ENCODE measurements at places on chromosomes 3 and 15.

GRCh38 chr3:197353001-197353866 is 54.8 kb upstream of the DLG1 start:
- DNase-seq: no peak

- no peak for DNase-seq
Observed at GRCh38 chr15:100570275-100570674, 31.7 kb downstream of the LINS1 start.

GRCh38 chr3:37024092-37024491 is 30.8 kb downstream of the MLH1 start:
- peak; percentile 1 for DNase-seq

GRCh38 chr3:168044049-168044448 is 51.7 kb downstream of the GOLIM4 start:
- no peak for DNase-seq

GRCh38 chr3:71389911-71390573 is 193.5 kb downstream of the FOXP1 start:
- DNase-seq: peak; percentile 49

DNA sequence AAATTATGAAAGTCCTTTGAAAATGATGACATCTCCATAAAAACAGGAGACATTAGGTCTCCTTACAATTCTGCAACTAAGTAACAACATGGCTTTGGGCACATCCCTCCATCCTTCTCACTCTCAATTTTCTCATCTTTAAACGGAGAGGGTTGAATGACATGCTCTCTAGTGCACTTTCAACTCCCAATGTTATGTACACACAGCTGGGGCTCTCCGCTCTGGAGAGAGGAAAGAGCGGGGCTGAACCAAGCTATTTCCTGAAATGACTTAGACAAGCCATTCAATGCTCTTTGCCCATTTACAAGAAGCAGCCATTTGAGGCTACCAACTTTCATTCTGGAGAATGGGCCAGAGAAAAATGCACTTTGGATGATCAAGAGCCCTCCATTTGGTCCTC is 144.2 kb upstream of the BNIP2 start:
- DNase-seq: peak; percentile 77

DNA sequence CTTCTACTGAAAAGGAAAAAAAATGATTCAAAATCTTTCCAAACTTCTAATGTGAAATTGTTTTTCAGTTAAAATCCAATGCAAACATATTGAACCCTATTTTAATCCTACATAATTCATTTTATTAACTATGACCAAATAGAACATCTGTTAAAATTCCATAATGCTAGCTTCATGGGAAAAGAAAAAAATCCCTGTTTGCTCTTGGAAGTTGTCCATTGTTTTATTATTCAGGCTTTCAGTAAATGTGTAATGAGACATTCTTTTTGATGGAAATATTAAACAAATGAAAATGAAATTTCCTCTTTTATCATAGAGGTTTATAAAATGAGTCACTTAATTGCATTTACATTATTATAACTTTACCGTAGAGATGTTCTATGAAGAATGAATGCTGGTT is 49.5 kb downstream of the SLC25A26 start:
- DNase-seq: no peak

DNA sequence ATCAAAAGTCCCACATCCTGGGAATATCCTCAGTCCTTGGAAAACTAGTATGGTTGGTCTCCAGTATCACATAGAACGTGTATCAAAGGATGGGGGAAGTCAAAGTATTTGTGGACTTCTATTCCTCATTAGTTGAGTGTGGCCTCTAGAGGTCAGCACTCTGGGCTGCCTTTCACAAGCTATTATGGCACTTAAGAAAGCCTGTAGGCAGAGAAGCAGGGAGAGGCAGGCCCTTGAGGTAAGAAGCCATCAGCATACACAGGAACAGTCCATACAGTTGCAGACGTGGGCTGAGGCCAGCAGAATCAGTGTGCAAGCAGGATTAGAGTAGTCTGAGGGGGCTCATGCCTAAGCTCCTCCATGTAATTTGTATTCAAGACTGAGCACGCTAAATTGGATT is 341.7 kb downstream of the CLSTN2 start:
- DNase-seq: peak; percentile 49

- DNase-seq: no peak
Observed at GRCh38 chr3:155603302-155603701, 141.6 kb downstream of the PLCH1 start.

GRCh38 chr3:149487598-149488197 is 13.2 kb downstream of the TM4SF4 start:
- DNase-seq: peak; percentile 53

DNA sequence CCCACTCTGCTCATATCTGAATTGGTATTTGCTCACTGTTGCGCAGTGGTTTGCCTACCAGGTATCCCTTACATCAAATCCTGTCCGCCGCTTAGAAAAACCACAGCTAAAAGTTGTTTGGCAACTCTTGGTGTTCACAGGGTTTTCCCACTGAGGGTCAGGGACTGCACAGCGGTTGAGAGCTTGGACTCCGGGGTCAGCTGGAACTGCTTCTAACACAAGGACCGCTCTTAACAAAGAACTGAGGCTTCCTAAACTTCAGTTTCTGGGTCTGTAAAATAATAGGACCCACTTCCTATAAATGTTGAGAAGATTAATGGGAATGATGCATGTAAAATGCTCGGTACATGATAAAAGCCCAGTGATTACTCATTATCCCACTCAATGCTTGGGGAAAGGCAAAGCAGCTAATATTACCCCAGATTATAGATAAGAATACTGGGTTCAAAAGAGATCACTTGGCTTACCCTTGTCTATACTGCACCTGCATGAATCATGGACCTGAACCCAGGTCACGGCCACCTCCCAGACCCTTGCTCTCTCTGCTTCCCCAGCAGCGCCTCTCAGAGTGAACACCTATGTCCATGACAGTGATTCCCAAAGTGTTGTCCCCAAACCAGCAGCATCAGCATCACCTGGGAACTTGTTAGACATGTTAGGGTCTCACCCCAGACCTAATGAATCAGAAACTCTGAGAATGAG is 36.1 kb downstream of the LIPC start:
- peak; percentile 59 for DNase-seq

GRCh38 chr15:80105595-80105994 is 46.1 kb downstream of the ZFAND6 start:
- DNase-seq: no peak

DNA sequence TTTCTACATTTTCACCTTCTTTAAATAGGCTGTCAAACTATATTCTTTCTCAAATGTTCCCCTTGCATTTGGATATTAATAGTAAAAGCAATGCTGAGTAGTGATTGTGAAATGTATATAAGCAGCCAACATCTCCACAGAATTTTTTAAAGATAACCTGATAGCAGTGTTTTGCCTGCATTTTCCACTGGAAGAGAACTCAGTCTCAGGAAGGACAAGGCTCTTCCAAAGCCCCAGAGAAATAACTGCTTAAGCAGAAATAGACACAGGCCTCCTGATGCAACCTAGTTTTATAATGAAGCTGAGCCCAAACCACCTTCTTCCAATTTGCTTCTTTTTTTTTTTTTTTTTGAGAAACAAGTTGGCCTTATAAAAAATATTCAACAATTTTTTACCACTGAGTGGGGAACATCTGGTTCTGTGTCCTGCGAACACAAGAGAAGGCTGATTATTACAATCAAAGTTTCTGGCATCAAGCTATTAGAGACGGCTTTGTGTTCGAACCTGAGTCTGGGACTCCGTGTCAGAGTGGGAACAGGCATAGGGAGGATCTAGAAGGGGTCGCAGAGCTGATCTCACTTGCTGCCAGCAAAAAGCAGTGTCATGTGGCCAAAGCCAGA is 332.5 kb upstream of the TBL1XR1 start:
- DNase-seq: no peak

DNA sequence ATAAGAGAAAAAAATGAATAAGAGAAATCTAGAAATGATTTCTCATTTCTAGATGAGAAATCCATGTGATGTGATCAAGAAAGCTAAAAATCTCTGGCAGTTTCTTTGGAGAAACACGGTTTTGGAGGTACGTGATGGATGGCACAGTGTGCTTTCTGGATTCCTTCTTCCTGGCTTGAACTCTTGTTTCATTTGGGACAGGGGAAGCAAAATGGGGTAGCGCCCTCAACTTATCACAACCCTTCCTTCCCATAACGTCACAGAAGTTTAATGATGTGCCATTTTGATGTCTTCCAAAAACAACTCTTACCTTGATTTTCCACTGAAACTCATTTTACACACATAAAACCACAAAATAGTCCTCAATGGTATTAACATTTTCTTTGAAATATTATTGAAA is 1037.3 kb downstream of the ROBO2 start:
- no peak for DNase-seq

DNA sequence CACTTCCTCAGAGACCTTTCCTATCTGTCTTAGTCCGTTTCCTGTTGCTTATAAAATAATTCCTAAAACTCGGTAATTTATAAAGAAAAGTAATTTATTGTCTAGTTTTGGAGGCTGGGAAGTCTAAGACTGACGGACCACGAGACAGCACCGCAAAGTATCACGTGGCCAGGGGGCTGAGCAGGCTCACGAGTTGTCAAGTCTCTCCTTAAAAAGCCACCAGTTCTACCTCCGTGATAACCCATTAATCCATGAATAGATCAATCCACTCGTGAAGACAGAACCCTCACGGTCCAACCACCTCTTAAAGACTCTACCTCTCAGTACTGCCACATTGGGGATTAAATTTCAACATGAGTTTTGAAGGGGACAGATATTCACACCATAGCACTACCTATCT is 821 bp downstream of the LINS1 start:
- peak; percentile 6 for DNase-seq

GRCh38 chr3:129593595-129594339 is 12.7 kb downstream of the PLXND1 start:
- peak; percentile 96 for DNase-seq

- DNase-seq: peak; percentile 9
Observed at GRCh38 chr15:79769069-79769481, 127.7 kb downstream of the MTHFS start.

GRCh38 chr15:35141743-35142471 is 56.8 kb upstream of the NANOGP8 start:
- DNase-seq: no peak

DNA sequence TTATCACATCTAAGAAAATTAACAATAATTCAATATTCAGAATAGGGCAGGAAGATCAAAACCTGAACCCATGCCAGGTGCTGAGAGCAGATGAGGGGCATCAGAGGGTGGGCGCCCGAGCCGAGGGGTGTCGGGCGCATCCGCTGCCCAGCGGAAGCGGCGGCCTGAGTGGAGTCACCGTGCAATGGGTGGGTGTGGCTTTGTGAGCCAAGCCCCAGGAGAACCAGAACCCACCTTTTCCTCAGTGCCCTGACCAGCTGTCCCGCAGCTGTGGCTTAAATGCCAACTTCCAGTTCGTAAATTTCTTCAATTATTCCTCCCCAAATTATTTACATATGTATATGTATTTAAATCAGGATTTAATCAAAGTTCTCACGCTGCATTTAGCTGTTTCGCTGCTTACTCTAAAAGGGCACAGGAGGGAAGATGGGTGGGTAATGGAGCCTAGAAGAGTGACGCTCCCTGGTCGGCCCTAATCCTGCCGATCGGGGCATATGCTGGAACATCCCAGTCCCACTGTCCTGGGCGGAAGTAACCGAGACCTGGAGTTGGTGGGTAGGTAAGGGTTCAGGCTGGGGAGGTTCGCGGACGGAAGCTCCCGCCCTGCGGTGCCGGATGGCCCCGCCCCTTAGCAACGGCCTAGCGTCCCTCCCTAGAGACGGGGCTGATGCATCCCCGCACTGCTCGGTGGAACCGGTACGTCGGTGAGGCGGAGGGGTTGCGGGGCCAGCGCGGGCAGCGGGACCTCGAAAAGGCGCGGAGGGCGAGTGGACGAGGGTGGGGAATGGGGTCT is 1.3 kb downstream of the DNAH1 start:
- peak; percentile 86 for DNase-seq

DNA sequence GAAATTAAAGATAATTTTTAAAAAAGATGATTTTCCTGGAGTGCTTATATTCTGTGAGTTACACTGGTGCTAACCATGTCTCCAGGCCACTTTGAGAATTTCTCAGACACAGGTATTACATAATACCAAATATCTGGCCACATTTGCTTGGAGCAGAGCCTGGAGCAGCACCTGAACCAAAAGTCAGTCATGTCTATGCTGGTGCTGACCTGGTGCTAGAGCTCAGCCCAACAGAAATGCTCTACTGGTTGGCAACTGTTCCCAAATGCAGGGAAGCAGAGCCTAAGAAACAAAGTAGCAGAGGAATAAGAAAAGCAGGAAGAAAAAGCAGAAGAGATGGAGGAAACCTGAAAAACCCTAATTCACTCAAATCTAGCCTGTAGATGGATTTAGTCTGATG is 135.7 kb upstream of the SLC7A14 start:
- DNase-seq: no peak

DNA sequence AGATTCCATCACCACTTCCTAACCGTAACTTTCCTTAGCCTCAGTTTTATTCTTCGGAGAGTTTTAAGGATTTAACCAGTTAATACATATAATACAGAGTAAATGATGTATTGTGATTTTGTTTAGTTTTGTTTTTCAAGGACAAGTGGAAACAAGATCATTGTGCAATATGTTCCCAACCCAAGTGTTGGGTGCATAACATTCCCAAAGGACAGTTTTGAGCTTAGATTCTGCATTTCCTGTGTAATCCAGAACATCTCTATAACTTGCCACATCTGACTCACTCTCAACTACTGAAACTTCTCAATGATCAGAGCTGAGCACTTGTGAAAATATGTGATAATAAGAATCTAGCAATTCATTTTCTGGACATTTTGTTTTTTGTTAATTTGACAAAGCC is 466.1 kb upstream of the PPP2R3A start:
- no peak for DNase-seq

GRCh38 chr3:127182848-127183714 is 9.8 kb upstream of the PRR23E start:
- DNase-seq: peak; percentile 7

- DNase-seq: no peak
Observed at GRCh38 chr15:50476143-50476542, 51.9 kb downstream of the USP8 start.

DNA sequence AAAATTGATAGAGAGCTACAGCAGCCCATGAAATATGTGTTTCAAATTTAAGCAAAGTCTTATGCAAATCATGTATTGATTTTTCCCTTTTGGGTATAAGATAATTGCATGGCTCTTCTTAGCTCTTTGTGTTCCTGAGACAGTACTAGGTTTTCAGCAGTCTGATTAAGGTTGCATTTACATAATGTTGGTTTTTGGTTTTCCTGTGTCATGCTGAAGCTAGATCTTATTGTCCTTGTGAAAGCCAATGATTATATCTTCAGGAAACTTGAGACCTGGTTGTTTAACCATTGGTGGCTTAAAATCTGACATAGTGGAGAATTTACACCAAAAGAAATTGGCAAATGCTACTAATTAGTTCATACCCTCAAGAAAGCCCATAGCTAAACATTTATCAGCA is 392.6 kb downstream of the ZPLD1 start:
- no peak for DNase-seq

DNA sequence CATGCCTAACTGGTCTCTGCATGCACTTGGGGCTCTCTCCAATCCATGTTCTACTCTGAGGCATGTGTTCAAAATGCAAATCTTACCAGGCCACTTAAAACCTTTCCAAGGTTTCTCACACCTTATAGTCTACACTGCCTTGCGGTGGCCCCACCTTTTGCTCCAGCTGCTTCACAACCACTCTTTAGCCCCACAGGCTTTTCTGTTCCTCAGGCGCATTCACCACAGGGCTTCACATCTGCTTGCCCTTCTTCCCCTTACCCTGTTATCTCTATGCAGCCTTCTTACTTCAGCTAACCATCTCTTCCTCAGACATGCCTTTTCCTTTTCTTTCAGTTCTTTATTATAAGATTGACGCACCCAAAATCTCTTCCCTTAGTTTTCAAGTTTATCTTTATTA is 37.8 kb downstream of the MINDY4B start:
- no peak for DNase-seq

GRCh38 chr3:95750097-95750496 is 1064.3 kb upstream of the EPHA6 start:
- no peak for DNase-seq

All from DMS53 (cell line).